ENCODE measurements at places on chromosomes 12 and 14.

GRCh38 chr14:101039755-101040138 is 136.2 kb upstream of the RTL1 start:
- no peak for DNase-seq

DNA sequence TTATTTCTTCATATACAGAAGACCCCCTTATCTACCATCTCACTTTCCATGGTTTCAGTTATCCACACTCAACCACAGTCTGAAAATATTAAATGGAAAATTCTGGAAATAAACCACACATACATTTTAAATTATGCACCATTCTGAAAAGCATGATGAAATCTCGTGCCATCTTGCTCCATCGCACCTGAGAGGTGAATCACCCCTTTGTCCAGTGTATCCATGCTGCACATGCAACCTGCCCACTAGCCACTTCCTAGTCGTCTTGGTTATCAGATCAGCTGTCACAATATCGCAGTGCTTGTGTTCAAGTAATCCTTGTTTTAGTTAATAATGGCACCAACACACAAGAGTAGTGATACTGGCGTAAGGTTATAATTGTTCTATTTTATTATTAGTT is 145.7 kb downstream of the C12orf42 start:
- no peak for DNase-seq

GRCh38 chr14:37623426-37623951 is 28.1 kb downstream of the TTC6 start:
- DNase-seq = no peak

DNA sequence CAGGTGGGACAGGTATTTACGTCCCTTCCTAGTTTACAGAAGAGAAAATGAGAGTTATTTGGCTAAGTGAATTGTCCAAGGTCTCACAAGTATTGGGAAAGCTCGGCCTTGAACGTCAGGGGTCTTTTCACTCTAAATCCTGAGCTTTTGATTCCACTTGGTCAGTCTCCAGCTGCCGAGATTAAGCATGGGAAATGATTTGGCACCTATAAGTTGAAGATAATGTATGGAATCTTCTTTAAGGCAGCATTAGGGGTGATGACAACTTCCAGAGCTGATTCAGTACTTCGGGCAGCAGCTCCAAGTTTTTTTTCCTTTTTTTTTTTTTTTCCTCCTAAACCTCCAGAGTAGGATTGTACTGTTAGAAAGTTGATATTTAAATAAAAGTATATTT is 722 bp downstream of the FAM234B start:
- DNase-seq = no peak

DNA sequence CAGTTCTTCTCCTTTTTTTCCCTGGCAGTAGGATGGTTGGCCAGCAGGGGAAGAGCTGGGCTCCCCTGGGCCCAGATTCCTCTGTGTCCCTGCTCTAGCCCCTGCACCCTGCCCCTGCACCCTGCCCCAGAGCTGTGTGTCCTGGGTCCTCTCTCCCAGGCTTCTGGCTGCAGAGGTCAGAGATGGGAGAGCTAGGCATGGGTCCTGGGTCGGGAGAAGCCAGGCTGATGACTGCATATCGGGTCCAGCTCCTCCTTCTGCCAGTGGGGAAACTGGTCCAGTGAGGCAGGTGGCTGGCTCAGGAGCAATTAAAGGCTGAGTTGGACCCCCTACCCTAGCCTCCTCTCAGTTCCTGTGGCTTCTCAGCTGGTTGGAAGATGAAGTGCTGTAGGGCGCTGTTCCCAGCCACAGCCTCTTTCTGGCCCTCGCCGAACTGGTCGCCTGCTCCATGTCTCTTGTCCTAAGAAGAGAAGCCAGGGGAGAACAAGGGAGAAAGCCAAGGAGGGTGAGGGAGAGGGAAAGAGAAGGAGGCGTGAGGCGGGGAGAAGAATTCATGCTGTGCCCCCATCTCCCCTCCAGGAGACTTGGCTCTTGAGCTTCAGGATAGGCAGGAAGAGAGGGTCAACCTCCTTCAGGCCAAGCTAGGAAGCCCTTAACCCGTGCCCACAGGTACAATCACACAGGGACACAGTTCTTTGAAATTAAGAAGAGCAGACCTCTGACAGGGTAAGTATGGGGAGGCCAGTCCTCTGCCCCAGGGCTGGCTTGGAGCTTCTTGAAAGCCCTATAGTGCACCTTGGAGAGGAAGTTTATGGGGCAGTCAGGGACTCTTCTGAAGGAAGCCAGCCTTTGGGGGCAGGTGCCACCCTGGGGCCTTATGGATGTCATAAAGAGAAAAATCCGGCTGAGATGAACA is 9.5 kb downstream of the VASH1 start:
- DNase-seq = no peak

DNA sequence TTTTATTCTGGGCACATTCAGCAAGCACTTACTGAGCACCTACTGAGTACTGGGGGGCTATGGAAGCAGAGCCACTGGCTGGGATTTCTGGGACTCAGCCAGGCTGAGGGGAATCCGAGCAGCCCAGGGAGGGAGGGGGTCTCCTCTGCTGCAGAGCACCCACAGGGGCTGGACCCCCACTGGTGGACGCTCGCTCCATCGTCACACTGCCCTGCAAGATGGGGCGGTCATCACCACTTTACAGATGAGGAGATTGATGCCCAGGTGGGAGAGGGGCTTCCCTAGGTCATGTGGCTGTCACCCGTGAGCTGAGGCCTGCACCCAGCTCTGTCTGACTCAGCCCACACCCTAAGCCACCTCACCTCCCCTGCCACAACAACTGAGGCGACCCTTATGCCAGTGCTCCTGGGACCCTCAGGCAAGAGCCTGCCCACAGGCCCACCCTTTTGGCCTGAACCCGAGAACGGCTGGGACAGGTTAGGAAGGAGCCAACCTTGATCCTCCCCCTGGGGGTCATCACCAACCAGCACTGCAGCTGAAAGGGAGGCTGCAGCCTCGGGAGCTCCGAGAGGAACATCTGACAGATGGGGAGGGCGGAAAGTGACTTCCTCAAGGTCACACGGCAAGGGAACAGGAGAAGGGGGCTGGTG is 74.4 kb downstream of the SERPINA3 start:
- DNase-seq = no peak

DNA sequence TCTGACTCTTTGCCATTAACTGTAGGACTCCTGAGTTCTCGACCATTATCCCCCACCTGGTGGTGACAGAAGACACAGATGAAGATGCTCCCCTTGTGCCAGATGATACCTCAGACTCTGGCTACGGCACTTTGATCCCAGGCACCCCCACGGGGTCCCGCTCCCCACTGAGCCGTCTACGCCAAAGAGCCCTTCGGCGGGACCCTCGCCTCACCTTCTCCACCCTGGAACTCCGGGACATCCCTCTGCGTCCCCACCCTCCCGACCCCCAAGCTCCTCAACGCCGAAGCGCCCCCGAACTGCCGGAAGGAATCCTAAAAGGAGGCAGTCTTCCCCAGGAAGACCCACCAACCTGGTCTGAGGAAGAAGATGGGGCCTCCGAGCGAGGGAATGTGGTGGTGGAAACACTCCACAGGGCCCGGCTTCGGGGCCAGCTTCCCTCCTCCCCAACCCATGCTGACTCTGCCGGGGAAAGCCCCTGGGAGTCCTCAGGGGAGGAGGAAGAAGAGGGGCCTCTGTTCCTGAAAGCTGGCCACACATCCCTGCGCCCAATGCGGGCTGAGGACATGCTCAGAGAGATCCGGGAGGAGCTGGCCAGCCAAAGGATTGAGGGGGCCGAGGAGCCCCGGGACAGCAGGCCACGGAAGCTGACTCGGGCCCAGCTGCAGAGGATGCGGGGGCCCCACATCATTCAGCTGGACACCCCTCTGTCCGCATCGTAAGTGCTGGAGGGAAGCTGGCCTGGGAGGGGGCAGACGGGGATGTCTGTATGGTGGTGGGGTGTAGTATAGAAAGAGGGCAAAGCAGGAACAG is 14.4 kb downstream of the TNFRSF1A start:
- no peak for DNase-seq

DNA sequence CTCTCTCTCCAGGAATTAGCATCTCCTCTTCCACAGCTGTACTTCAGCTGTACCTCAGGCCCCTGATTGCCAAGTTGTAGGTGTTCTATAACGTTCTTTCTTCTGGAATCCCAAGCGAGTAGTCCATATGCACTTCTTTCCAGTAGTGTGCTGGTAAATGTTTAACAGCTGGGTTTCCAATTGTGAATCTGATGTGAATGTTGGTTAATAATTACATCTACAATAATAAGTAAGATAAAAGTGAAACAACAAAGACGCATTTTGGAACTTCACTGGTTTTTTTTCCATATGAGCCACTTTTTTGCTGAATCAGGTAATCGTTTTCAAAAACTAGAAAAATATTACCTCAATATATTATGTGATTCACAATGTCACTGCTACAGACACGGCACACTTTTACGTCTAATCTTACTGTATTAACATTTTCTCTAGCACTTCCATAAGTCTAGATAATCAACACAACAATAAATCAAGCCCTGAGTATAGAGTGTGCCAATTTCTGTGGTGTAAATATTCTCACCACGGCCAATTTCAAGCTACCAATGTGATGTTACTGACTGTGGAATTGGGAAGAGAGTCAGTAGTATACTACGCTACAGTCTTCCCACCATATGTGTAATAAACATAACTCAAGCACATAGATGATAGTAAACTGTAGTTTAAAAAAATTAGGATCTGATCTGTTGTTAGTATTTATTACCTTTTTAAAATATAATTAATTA is 113.0 kb downstream of the ZFP36L1 start:
- DNase-seq = no peak

DNA sequence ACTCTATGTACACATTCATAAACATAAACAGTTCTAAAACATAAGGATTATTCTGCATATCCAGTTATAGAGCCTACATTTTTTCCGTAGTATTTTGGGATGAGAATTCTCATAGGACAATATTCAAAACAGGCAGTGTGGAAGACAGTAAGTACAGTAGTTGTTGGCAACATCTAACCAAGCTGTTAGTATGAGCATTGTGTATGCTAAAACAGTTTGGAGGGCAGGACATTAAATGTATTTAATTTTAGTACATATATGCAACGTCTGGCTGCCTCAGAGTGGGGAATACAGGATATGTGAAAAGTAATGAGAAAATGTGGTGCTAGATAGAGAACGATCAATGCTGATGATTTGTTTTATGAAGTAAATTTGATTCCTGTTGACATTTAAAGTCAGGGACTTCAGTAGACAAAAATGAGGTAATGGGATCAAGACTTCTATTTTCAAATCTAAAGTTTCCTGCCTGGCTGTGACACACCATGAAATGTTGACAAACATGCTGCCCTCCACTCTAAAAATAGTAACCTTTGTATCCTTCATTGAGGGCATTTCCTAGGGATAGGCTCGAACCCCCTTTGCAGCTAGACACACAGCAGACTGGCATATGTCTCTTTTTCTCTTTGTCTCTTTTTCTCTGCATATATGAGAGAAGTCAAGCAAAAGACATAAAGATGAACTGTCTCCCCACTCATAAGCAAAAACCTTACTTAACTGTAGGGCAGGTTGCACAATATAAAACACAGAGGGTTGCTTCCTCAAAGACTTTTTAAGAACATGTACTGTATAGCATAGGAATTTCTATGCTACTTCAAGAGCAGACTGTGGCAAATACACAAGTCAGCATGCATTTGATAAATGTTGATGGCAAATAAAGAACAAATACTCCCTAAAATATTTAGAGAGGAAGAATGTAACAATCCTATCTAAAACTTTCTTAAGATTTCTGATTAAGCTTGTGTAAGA is 75.5 kb upstream of the GTF2A1 start:
- DNase-seq = no peak

DNA sequence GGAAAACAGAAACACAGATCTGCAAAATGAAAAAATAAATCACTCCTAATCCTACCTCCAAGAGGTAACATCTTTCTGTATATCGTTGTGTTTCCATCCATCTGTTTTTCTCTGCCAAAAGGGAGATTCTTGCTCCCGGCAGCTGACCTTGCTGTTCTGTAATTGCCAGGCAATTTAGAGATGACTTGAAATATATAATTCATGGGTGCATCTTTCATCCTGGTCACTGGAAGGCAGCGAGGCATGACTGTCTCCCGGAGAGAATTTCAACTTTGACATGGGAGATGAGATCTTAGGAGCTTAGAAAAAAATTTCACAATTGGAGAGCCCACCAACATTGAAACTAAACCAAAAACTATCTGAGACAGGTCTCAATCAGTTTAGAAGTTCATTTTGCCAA is 53.0 kb downstream of the WSCD2 start:
- DNase-seq = no peak

DNA sequence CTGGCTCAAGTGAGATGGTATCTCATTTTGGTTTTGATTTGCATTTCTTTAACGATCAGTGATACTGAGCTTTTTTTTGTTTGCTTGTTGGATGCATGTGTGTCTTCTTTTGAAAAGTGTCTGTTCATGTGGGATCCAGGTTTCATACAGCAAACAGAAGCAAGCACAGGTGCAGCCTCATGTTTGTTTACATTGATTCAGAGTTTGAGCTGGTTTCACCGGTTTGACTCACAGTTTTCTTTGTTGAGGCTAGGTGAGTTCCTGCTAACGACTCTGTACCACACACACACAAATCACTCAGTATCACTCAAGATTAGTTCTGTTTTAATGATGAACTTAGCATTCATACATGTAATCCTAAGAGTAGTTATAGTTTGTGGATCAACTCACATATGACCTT is 3.7 kb downstream of the OR10G2 start:
- no peak for DNase-seq

- no peak for DNase-seq
Observed at GRCh38 chr14:73264885-73265720, 27.8 kb downstream of the PAPLN start.

- no peak for DNase-seq
Observed at GRCh38 chr14:103109535-103110441, 13.5 kb upstream of the TNFAIP2 start.

GRCh38 chr14:58673722-58674121 is 36.0 kb downstream of the DACT1 start:
- no peak for DNase-seq

- no peak for DNase-seq
Observed at GRCh38 chr14:69432364-69432763, 33.9 kb downstream of the SLC39A9 start.

DNA sequence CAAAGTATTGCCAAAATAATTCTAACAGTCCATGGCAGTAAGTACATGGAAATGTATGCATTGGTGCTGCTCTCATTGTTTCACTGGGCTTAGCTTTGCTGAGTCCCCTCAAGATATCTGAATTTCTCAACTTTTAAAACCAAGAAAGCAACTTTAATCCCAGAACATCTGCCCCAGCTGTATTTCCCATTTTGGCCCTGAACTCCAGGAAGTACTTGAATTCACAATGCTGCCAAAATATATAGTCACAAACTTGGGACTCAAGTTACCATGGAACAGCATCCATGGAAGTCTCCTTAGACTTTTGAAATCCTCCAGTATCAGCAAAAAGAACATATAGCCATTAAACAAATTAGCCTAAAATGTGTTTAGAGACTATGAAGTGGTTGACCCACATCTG is 78.5 kb upstream of the FLRT2 start:
- no peak for DNase-seq

- DNase-seq = no peak
Observed at GRCh38 chr12:15928870-15929571, 17.9 kb downstream of the DERA start.

GRCh38 chr14:101588990-101589389 is 27.7 kb downstream of the DIO3 start:
- DNase-seq = no peak

- DNase-seq = no peak
Observed at GRCh38 chr12:123142518-123142840, 8.4 kb downstream of the PITPNM2 start.

GRCh38 chr14:31261859-31262731 is 54.5 kb upstream of the HECTD1 start:
- DNase-seq = no peak
